Epithelial cell of proximal tubule (primary cell): ENCODE measurements at places on chromosomes 12 and 14. TPM values are rescaled to one million over a fixed set of nuclear protein-coding genes. Genes with fewer than 3 reads are reported as not detected.

Gene SNRNP35
- total RNA-seq: 12.0 and 22.7 TPM in 2 replicates

Gene TAS2R7
- total RNA-seq: not detected in 2 replicates

Gene ISM2
- 0.75 TPM in 1 of 2 replicates, not detected in the other for total RNA-seq

Gene SERPINA9
- not detected in 2 replicates for total RNA-seq

GRCh38 chr12:114302606-114303315, 103.2 kb downstream of the TBX5 start:
- DNase-seq: no peak

DNA sequence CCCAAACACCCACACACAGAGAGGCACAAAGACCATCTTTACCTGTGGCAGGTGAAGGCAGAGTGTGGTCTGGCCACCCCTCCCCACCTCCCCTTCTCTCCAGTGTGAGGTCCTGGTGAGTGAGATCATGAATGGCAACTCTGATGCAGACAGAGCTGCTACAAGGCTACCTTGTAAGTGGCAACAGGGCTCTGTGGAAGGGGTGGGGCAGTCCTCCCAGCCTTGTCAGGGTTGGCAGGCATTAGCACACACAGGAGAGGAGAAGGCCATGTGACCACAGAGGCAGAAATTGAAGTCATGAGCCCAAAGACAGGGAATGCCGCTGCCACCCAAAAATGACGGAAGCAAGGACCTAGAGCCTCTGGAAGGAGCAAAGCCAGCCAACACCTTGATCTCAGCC, 30.7 kb downstream of the VWF start:
- no peak for DNase-seq

DNA sequence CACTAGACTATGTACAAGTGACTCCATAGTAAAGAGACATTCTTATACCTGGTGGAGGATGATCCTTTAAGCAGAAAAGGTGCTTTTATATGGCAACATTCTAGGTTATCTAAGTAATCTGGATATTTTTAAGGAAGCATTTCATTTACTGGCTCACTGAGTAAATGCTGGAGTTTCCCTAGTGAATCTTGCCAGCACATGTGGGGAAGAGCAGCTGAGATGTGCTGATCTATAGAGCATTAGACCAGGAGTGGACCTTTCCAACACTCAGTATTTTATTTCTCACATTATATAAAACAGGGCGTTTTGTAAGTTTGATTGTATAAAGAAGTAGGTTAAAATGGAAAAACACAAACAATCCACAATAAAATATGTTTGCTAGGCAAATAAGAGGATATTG, 478.5 kb downstream of the ATP23 start:
- DNase-seq: no peak

DNA sequence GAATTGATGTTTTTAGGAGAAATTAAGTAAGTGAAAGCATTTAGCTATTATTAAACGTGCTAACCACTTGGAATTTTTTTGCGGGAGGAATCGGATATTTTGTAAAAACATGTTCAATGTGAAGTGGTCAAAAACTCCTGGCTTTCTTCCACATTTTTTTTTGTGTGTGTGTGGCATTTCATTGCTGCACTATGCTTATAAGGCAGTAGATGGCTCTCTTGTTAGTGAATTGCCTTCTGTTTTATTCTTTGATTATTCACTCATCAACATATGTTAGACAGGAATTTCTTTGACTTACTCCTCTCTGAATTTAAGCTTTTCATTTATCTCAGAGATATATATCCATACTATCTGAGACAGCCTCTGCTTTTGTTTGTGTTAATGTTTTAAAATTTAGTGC, 71.3 kb downstream of the DERA start:
- no peak for DNase-seq

- DNase-seq: peak; percentile 12
These were observed 48.9 kb upstream of the POC1B start for GRCh38 chr12:89574736-89575208.

- no peak for DNase-seq
These were observed at the start of gene LTB4R for GRCh38 chr14:24310646-24311604. Gene LTB4R, plus strand, starts transcription at chr14:24311502. Its CDS starts 4,150 bp downstream, at chr14:24315652.

DNA sequence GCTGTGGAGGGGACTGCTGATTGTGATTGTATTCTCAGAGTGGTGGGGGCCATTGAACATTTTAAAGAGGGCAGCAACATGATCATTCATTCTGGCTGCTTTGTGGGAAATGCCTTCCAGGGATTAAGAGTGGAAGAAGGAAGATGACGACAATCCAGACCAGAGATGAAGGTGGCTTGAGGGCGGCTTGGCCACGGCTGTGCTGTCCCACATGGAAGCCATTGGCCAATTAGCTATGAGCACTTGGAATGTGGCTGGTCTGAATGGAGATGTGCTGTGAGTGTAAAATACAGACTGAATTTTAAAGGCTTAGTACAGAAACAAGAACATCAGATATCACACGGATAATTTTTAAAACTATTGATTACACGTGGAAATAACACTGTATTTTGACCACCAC, 19.2 kb upstream of the SLC10A1 start:
- no peak for DNase-seq

DNA sequence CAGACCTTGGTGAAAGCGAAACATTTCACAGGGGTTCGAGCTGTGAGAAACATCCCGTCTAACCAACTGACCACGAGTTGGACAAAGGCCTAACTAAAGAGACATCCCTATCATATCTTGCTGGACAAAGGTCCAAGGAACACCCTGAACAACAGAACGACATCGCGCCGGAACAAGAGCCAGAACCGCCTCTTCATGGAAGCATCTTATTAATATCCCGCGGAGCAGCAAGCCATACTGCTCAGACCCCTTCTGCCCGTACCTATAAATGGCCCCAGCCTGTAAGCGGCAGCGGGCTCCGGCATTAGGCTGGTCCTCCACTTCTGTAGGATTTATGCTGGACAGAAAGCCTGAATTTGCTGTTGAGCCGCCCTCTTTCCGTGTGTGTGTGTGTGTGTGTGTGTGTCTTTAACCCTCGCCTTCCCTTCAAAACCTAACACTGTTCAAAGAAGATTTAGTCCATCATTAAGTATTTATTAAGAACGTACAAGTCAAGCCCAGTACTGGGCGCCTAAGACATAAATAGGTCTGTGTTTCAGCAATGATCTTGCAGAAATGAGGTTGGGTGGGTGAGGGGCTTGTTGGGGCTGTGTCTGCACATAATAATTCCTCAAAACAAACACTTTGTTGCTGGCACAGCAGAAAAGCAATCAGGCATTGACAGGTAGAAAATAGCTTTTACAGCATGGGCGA, 1.9 kb downstream of the SLC6A15 start:
- no peak for DNase-seq

DNA sequence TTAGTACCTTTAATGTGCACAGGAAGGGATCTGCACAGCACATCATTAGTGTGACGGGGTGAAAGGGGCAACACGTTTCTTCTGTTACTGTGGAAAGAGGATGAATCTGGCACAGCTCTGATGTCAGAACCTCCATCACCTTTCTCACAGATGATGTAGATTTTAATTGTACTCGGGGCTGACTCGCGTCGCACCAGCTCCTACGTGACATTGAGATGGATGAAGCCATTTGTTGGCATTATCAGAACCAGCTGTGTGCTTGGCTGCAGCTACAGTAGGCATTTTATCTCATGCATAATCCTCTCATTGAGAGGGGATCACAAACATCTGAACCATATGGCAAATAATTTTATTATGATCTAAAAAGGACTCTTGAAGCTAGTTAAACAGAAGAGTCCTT, 173.6 kb downstream of the PDZRN4 start:
- DNase-seq: no peak

DNA sequence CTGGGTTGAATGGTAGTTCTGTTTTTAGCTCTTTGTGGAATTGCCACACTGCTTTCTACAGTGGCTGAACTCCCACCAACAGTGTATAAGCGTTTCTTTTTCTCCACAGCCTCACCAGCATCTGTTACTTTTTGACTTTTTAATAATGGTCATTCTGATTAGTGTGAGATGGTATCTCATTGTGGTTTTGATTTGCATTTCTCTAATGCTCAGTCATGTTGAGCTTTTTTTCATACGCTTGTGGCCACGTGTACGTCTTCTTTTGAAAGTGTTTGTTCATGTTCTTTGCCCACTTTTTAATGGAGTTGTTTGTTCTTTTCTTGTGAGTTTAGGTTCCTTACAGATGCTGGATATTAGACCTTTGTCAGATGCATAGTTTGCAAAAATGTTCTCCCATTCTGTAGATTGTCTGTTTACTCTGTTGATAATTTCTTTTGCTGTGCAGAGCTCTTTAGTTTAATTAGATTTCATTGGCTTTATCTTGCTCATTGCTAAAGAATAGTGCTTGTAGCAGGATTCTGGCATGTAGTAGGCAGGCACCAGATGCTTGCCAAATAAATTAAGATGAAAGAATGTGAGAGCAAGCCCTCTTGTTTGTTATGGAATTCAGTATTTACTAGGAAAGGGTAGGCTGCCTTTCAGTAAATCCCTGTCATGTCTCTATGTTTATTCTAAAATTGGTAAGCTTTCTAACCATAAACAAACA, 86.8 kb downstream of the PDE3A start:
- no peak for DNase-seq

DNA sequence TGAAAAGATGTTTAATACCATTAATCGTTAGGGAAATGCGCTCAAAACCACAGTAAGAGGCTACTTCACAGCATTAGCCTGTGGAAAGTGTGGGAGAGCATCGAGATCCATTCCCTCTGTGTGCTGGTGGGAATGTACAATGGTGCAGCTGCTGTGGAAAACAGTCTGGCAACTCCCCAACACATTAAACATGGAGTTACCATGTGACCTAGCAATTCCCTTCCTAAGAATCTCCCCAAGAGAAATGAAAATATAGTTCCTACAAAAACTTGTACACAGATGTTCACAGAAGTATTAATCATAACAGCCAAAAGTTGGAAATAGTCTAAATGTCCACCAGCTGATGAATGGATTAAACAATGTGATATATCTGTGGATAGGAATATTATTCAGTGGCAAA, 23.8 kb downstream of the MLXIP start:
- DNase-seq: no peak

- DNase-seq: no peak
These were observed 1.0 kb upstream of the DUSP6 start for GRCh38 chr12:89353188-89353822.

DNA sequence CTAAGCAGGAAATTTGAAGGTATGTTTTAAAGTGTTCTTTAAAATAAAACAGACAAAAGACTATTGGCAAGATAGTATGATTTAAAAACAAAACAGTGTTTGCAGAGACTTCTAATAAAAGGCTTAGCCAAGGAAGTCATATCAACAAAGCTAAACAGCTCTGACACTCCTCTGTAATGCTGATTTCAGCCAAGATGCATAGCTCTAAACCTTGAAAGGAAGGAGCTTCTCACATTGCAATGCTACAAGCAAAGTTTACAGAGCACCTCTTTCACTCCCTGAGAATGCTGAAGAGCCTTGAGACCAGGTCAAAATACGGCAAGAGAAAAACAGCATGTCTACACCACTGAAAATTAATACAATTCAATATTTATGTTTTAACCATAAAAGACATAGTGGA, 51.8 kb downstream of the PARP11 start:
- no peak for DNase-seq

DNA sequence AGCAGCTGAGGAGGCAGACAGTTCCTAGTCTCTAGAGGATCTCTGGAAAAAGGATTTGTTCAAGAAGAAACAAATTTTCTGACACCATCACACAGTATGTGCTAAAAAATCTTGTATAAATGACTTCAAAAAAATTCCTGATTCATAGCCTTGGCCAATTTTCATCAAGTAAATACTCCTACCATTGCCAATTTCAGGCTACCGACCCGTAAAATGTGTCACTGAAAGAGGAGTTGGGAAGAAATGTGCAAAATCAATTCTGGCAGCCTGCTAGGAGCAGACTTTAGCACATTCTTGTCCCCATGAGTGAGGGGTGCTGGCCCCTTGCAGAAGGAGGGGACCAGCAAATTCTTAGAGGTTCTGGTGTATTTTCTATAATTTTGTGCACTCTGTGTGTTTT, 109.4 kb downstream of the TMEM30B start:
- no peak for DNase-seq

DNA sequence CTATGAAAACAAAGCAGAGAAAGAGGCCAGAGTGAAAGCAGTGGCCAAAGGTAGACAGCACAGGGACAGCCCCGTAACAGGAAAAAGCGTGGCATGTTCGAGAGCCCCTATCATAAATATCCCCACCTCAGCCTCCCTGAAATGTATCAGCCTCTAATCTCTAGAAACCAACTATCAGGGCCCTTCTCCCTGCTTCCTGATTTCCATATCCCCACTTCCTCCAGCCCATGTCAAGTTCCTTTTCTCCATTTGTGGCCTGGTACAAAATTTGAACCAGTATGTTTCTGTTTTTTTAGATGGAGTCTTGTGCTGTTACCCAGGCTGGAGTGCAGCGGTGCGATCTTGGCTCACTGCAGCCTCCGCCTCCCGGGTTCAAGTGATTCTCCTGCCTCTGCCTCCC, 16.9 kb downstream of the DEPDC4 start:
- DNase-seq: no peak

DNA sequence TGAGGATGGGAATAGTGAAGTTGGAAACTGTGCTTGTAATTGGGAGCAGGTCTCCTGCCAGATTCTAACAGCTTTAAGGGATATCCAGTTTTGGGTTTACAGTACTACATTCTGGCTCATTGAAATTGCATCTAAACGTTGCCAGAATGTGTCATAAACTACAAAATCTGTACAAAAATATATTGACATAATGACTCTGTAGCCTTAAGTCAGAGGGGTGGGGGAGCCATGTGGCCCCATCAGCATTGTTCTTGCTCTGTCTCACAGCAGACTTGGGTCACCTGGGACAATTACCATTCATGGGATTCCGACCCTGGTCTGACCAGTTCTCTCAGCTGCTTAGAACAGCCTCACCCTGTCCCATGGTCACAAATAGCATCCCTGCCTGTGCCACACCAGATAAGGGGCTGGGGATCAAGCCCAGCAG, 43.3 kb upstream of the MED13L start:
- no peak for DNase-seq

- DNase-seq: no peak
These were observed 155.3 kb downstream of the PDE3A start for GRCh38 chr12:20523658-20524057.

- DNase-seq: no peak
These were observed 107.7 kb upstream of the CAND1 start for GRCh38 chr12:67161322-67161918.

GRCh38 chr12:102907918-102908317, 9.1 kb downstream of the PAH start:
- DNase-seq: no peak

DNA sequence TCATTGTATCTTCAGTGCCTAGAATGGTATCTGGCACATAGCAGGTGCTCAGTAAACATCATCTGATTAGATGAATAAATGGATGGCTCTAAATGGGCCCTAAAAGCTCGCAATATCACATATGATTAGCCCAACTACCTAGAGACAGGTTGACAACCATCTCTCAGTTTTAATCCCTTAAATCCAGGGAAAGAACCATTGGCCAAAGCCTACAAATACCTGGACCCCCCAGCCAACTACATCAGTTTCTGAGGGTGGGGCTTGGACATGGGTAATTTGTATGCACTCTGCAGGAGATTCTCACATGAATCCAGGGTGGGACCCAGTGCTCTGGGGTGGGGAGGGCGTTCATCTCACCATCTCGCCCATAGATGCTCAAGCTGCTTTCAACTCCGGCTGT, 4.8 kb upstream of the DTX1 start:
- no peak for DNase-seq
